Nucleus accumbens (tissue), 56 donors: ENCODE measurements at places on chromosomes 13 and 19.

DNA sequence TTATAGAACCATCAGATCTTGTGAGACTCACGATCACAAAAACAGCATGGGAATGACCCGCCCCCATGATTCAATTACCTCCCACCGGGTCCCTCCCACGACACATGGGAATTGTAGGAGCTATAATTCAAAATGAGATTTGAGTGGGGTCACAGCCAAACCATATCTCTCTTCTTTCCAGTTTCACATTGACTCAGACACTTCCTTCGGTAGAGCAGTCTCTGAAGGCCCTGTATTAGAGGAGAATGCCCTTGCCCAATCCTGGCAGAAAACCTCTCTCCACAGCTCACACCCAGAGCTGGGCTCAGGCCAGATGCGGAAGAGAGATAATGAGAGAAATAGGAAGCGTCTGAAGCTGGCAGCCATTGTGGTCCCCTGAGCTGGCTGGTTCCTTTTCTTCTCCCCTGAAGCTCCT, 72.4 kb upstream of the CLDN10 start:
- peak; percentile 33 for DNase-seq

GRCh38 chr19:1366296-1366695, 17.4 kb upstream of the NDUFS7 start:
- no peak for DNase-seq

GRCh38 chr19:34475026-34475974, 6.3 kb upstream of the WTIP start:
- DNase-seq, result no peak

DNA sequence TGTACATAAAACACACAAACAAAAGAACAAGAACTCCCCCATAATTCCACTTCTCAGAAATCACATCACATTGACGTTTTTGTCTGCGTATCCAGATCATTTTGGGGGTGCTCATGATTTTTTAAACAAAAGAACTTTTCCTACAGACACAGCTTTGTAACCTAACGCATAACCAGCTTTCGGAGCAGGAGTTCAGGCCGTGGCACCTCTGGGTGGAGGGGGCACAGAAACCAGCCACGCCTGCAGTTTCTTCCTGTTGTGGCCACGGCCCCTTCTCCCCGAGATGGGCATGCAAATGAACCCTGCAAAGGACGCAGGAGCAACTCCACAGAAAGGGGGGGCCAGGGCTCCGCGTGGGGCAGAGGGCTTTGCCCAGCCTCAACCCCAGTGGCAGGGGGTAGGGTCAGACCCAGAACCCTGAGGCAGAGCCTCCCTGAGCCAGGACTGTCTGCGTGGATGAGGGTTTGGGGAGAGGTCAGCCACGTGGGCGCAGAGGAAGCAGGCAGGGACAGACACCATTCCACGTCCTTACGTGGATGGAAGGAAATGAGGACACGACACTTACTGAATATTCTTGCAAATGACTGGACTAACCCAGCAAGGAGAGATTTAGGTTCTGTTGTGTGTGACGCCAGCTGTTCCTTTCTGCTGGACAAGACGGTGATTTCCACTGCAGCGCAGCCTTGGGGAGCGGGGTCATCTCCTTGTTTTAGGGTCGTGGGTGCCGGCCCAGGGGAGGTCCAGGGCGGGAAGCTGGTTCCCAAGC, 64.4 kb downstream of the RASA3 start:
- DNase-seq, result no peak

- DNase-seq, result no peak
Observed at GRCh38 chr19:41848666-41849065, 3.8 kb downstream of the DMRTC2 start.

DNA sequence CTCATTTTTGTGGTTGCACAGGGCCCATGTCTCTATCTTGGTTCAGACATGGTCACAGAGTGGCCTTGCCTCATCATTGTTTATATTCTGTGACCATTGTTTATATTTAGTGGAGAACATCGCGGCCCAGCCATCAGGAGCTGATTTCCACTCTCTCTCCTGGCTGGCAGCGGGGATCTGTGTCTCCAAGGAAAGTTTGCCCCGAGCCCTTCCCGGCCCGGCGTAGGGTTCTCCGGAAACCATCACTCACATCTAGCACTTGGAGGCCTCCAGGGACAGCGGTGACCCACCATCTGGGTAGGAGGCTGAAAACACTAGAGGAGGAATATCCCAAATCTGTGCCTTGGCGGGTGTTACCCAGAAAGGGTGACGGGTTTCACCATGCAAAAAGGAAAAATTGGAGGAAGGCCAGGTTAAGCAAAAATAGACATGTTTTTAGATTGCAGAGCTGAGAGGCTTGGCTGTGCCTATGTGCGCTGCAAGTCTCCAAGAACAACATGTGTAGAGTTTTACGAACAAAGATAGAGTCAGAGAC, 726 bp upstream of the ZNF358 start:
- peak; percentile 33 for DNase-seq

DNA sequence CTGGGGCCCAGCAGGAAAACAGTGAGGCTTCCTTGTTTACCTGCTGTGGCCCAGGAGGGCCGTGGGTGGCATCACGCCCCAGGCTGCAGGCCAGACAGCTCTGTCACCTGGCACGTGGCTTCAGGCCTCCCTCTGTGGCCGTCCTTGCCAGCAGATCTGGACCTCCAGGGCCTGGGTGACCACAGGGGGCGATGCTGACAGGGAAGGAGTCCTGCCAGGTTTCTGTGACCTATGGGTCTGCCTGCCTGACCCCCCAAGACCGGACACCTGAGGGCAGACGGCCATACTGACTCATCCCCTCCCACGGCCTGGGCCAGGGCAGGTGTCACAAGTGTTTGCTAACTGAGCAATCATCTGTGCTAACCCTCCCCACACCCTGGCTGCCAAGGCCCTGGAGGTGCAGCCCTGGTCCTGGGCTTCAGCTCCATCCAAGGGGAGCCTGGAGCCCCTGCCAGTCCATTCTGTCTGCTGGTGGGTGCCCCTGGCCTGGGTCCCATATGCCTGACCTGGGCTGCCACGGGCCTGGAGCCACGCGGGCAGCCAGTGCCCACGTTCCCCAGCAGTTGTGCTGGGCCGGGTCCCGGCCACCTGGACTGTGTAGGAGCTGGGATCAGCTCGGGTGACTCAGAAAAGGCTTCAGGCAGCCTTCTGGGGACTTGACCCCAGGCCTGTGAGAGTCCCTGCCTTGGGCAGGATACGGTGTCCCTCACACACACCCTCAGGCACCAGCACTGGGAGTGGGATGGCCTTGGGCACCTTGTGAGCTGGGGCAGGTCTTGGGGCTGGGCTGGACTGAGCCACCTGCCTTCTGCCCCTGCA, 3.7 kb downstream of the CDC34 start:
- DNase-seq, result no peak

GRCh38 chr19:33447336-33448158, 74.0 kb downstream of the CEBPG start:
- no peak for DNase-seq

DNA sequence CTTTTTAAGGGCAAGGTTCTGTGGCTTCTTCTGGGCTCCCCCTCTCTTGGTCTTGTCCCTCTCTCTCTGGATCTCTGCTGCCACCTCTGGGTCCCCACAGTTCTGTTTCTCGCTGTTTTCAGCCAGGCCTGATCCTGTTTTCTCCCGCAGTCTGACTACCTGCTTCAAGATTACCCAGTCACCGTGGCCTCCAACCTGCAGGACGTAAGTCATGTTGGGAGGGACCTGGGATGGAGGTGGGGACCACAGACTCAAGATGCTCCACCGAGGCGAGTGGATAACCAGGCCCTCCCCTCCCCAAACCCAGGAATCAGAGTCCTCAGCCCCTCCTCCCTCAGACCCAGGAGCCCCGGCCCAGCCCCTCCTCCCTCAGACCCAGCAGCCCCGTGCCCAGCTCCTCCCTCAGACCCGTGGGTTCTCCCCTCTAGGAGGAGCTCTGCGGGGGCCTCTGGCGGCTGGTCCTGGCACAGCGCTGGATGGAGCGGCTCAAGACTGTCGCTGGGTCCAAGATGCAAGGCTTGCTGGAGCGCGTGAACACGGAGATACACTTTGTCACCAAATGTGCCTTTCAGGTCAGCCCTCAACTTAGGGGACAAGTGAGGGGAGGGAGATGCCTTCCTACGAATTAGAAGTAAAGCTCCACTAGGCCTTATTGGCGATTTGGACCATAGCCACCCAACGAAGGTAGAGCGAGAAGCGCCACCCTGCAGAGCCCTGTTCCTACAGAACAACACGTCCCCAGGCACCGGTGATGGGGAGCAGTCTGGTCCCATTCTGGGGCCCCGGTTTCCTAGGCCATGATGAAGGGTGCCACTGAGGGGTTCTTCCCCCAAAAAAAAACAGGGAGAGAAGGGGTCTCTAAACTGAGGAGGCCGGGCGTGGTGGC, 2.2 kb downstream of the FLT3LG start:
- DNase-seq, result no peak

DNA sequence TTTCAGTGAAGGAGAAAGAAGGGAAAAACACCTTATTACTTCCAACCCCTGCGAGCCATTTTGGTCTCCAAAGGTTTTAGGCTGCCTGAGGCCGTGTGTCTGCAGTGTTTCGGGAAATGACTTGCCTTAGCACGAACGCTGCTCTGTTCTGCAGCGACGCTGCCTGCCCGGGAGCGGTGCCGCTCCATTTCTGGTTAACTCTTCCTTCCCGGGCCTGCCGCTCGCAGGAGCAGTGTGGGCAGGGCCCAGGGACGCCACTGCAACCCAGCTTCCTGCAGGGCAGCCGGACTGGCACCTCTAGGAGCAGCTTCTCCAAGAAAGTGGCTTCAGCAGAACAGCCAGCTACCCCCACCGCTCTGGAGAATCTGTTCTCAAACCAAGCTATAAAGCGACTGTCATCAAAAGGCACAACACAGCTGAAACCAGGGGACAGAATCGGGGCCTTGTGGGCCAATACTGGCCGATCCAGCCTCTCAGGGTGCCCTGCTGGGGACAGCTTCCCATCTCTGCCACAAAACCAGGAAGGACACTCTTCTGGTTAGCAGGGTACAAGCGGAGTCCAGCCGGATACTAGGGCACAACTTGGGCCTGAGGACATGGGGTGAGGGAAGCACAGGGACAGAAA, 72.2 kb downstream of the KCTD15 start:
- no peak for DNase-seq

DNA sequence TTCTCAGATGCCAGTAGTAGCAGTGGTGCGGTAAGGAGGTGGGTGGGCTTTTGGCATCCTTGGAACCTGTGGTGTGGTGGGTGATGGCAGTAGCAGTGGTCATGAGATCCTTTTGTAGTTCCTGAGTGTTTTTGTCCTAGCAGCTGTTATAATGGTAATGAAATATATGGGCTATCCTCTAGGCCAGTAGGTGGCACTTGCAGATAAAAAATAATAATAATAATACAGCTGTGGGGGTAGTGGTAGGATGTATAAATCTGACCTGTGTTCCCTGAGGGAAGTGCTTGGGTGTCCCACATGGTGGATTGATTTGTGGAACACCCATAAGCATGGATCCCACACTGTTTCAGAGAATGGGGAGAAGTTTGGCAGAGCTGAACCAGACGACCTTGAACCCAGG, 334.0 kb downstream of the SLITRK5 start:
- DNase-seq, result no peak

DNA sequence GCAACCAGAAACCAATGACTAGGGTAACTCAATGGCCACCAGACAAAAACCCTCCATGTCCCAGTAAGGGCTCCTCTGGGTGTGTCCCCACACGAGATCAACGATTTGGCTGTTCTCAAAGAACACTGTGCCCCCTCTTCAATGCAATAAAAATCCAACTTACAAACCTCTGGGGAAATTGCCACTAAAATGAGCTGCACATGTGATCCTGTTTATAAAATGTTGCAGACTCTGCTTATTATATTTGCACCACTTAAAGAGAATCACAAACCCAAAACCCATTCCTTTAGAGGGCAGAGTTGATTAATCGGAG, 80.5 kb downstream of the STK24 start:
- DNase-seq, result no peak

- peak; percentile 7 for DNase-seq
Observed at GRCh38 chr19:47210689-47211316, 20.2 kb downstream of the BBC3 start.

DNA sequence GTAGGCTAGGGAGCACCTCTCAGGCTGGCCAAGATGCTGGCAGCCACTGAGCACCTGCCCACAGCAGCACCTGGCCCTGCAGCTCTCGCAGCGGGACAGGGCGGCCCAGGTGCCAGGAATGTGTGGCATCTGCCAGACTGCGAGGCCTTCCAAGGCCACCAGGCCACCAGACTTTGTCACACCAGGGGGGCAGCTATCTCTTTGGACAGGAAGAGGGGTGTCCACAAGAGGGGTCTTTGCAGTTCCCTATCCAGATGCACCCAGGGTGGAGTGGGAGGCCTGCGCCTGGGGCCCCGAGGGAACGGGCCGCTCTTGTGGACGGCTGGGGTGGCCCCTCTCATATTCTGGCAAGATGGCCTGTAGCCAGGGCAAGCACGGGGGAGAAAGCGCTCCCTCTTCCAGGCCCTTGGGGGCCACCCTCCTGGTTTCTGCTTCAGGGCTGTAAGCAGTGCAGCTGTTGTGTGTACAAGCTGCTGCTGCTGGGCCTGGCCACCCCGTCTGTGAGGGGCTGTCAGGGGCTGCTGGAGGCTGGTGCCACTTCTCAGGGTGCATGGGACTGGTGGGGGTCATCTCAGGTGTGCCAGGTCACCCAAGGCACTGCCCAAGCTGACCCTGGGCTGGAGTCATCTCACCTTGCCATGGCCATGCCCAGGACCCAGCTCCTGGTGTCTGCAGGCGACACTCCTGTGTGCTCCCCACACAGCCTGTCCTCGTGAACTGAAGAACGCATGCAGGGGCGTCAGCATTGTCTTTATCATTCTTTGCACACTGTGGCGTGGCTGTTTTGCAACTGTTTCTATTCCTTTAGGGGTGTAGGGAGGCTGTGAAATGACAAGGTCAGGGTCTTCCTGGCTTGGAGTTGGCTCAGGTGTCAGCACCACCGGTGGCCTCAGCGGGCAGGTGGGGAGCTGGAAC, 1.8 kb downstream of the TEX29 start:
- no peak for DNase-seq

DNA sequence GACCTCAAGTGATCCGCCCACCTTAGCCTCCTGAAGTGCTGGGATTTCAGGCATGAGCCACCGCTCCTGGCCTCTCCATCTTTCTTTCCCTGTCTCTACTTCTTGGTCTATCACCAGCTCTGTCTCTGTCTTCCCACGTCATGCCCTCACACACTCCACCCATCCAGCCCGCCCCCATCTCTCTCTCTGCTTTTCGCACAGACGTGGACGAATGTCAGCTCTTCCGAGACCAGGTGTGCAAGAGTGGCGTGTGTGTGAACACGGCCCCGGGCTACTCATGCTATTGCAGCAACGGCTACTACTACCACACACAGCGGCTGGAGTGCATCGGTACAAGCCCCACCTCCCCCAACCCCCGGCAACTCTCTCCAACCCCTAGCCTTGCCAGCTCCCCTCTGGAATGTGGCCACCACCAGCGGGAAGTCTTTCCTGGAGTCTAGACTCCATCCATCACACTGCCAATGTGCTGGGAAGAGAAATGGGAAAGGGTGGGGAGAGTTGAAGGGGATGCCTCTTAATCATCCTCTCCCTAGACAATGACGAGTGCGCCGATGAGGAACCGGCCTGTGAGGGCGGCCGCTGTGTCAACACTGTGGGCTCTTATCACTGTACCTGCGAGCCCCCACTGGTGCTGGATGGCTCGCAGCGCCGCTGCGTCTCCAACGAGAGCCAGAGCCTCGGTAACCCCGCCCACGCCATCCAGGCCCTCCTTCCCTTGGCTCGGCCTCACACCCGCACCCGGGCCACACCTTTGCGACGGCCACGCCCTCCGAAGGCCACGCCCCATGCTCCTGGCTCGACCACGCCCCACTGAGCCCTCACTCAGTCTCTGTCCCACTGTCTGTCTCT, 22.5 kb downstream of the LTBP4 start:
- DNase-seq, result no peak
